ENCODE measurements at places on chromosomes 13 and 19.

DNA sequence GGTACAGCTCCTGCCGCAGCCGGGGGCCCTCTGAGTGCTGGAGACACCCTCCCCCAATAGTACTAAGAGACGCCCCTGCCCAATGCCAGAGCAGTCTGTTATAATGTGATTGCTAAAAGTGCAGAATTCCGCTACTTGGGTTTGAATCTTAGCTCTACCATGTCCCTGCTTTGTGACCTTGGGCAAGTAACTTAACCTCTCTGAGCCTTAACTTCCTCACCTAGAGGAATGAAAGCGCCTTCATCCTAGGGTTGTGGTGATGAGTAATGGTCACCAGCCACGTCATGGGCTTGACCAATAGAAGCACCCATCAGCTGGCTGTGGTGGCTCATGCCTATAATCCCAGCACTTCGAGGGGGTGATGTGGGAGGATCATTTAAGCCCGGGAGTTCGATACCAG is 6.5 kb downstream of the PLEKHG2 start:
- no peak for DNase-seq

- DNase-seq = peak; percentile 35
These were observed 173.4 kb upstream of the SGCG start for GRCh38 chr13:23007426-23007825.

GRCh38 chr13:43041369-43041921 is 18.1 kb downstream of the DNAJC15 start:
- DNase-seq = no peak

GRCh38 chr13:40597735-40598365 is 68.6 kb downstream of the FOXO1 start:
- DNase-seq = no peak

GRCh38 chr19:49596407-49596806 is 5.4 kb downstream of the PRR12 start:
- DNase-seq = no peak

DNA sequence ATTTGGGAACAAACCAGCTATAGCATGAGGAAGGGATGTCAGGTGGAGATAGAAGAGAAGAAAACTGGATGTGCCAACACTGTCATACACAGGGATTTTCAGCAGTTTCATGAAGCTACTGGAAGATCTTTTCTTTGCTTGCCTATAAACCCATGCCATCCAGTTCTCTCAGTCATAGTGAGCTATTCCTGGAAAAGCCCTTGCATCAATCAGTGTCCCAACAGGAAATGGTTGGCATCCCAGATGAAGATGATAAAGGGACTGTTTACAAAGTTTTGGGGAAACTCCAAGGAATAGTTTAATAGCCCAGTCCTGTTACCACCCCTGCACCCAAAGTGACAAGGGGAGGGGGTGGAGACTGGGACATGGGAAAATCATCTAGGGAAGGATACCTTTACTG is 58.5 kb upstream of the ARGLU1 start:
- no peak for DNase-seq

- DNase-seq = no peak
These were observed 3.5 kb downstream of the HS6ST3 start for GRCh38 chr13:96093296-96094006.

All from left renal cortex interstitium (tissue), 4 donors.